ENCODE measurements at places on chromosomes 6 and 20.

GRCh38 chr6:6085928-6086668 is 79.4 kb upstream of the NRN1 start:
- no peak for DNase-seq

DNA sequence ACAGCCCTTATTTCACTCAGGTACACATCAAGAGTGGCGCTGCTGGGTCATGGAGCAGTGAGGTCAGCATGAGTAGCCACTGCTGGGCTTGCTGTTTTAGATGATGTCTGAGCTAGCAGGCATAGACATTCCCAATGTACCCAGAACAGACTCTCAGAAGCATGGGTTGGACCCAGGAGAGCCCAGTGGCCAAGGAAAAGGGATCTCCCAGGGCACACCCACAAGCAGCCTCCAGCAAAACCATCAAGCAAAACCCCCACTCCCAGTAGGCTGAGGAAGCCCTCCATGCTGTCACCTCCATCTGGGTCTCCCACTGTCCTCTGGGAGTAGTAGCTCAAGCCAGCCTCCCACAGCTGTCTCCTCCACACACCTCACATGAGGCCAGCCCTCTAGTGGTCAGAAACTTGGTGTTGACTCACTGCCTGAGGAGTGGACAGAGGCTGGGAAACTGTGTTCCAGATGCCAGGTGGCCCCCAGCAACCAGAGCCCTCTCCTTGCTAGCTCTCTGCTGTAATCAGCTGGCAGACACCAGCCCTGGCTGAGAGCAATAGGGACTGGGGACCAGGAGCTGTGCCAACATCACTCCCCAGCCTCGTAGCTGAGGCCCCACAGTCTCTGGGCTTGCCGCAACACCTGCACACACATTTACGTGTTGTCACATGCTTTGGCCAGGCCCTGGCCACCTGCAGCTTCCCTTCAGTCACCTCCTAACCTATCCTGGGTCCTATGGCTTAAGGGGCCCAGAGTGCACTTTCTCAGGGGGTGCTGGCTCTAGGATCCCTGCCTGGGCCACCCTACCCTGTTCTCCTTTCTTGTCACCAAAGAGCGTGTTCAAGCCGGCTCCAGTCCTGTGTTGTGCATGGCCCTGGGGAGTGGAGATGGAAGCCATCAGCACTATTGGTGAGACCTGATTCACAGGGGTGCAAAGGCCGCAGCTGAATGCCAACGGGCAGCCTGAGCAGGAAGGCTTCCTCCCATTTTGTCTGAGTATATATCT is 1.9 kb upstream of the AP5S1 start:
- no peak for DNase-seq

- no peak for DNase-seq
These were observed 5.0 kb upstream of the HSPA12B start for GRCh38 chr20:3727401-3728021.

GRCh38 chr6:34657037-34657306 is 39.6 kb downstream of the ILRUN start:
- DNase-seq: no peak

DNA sequence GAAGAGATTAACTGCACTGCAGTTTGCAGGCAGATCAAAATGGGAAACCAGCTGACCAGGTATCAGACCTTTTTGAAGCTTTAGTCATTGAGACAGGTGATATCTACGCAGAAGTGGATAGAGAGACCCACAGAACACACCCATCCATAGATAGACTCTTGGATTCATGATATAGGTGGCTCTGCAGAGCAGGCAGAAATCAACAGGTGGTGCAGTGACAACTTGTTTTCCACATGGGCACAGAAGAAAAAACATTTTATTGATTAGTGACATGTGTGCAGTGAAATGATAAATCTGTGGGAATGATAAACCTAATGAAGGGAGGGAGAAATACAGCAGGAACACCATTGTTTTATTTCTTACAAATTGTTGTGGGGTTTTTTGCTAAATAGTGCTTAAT is 45.2 kb downstream of the NUDT3 start:
- DNase-seq: no peak

DNA sequence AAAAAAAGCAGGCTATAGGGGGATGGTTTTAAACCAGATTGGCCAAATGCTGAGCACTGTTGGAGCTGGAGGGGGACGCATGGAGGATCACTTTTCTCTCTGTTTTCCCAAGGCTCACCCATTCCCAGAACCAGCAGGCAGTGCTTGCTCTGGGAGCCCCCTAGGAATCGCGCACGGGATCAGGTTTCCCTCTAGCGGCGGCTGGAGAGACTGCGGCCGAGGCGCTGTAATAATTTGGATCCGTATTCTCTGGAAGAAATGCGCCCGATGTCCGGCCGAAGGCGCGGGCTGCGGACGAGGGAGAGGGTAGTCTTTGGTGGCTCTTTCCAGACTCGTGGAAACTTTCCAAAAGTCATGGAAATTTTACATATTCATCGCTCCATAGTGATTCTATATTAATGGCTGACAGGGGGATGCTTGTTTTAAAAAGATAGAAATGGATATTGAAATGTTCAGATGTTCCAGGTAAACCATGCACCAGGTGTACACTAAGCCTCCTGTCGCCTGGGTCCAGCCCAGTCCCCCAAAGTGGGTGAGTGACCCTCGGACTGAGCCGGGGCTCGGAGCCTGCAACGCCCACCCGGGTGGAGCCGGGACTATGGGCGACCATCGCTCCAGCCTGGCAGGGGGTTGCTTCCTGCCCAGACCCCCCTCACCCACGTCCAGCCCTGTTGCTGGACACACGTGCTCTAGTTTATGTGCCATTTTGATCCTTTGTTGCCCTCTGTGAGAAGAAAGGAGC is 78.7 kb upstream of the PHACTR3 start:
- DNase-seq: peak; percentile 84

DNA sequence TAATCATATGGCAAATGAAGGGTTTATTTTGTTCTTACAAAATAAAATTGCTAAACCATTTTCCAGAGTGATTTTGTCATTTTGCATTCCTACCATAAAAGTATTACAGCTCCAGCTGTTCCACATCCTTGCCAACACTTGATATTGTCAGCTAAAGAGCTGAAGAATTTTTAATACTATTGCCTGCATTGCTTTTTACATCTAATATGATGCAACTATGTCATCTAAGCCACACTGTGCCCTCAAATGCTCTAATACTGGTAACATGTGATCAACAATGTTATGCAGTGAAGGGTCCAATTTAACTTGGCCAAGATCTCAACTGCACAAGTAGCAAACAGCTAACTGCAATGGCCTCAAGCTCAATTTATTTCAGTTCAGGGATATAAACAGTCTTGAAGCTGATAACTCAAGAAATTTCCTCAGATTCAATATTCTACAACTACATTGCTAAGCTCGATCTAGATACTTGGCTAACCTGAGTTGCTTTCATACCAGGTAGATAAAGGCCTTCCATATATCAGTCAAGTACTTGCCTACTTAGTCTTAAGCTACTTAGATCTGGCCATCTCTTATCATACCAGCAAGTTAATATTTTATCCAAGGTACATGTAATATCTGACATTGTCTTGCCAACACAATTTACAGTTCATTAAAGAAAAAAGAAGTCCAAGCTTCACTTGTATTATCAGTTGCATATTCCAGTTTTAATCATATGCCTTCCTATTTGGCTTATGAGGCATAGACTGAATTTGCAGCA is 17.0 kb downstream of the AKIRIN2 start:
- no peak for DNase-seq

DNA sequence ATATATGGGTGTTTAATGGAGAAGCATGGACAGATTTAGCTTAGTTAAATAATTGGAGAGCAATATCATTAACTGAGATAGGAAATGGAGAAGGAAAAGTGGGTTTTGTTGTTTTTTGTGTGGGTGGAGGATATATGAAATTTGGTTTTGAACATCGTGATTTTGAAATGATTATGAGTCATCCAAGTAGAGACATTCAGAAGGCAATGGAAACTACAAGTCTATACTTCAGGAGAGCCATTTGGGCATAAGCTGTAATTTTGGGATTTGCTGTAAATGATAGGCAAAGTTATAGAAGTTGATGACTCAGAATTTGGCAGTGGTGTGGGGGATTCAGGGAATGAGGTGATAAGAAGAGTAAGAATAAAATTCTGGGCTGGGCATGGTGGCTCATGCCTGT is 27.4 kb upstream of the FAM135A start:
- DNase-seq: no peak

DNA sequence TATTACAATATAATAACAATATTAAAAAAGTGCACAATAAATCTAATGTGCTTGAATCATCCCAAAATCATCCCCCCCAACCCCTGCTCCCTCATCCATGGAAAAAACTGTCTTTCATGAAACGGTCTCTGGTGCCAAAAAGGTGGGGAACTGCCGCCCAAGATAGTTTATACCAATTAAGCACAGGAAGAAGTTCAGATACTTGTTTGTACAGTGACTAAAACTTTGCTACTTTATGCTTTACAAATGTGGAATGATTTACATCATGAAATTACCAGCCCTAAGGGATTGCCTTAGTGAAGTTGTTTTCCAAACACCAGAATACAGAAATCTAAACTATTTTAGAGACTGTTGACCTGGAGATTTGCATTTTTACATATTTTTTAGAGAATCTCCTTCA is 175.6 kb downstream of the TRIM27 start:
- no peak for DNase-seq

GRCh38 chr6:75101896-75102295 is 104.0 kb downstream of the COL12A1 start:
- DNase-seq: no peak

DNA sequence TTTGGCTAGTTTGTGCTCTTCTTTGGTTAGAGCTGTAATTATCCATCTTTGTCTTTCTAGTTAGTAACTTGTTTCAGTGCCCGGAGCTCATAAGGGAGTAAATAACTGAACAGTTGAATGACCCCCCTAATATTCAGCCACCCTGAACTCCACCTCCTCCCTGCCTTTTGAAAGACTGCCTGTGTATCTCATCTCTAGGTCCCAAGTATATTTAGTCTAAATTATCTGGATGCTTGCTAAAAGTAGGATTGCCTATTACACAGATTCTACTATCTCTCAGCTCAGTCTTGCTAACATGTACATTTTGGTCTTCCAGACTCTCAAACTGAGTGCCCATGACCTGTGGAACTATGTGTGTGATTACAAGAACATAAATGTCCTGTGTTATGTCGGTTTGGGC is 145.9 kb downstream of the GJA1 start:
- DNase-seq: no peak

- DNase-seq: no peak
These were observed 88.4 kb downstream of the RTN4IP1 start for GRCh38 chr6:106540907-106541306.

DNA sequence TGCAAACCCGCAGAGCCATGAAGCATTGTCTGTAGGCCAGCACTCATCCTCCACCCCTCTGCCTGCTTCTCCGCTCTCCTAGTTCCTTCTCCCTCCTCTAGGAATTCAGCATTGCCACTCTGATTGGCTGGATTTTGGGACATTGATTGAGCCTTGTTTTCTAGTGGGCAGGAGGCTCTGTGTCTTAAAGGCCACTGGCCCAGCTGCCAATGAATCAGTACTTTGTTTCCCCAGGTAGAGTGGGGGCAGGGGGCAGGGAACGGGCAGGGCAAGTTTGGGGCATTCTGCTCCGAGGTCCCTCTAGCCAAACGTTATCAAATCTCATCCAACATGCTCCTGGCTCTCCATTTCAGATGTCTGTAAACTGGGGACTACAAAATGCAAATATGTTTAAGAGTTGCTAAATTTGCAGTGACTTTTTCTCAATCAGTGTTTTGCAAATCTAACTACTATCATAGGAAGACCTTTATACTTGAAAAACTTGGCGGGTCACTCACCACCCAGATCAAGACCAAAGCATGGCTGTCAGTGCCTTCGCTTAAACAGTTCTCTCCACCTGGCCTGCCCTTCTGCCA is 10.4 kb upstream of the BPI start:
- DNase-seq: no peak

DNA sequence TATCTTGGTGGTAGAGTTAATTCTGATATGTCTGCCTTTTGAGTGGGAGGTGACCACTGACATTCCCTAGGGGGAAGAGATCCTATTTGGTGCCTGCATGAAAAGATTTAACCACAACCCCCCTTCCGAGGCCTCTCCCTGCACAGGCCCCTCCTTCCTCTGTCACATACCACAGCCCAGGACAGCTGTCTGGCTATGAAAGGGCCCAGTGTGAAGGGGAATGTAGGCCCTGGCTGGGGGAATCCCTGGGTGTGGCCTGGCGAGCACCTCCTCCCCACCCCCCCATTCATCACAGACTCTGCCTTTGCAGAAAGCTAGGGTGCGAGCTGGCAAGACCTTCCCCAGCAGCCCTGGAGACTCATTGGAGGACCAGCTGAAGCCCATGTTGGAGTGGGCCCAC is 27.4 kb upstream of the MAPRE1 start:
- DNase-seq: peak; percentile 61

GRCh38 chr6:3389390-3390167 is 67.3 kb downstream of the SLC22A23 start:
- DNase-seq: no peak

GRCh38 chr6:36319436-36319762 is 17.3 kb downstream of the BNIP5 start:
- DNase-seq: no peak

GRCh38 chr6:88629838-88630494 is 333.5 kb downstream of the RNGTT start:
- DNase-seq: no peak

DNA sequence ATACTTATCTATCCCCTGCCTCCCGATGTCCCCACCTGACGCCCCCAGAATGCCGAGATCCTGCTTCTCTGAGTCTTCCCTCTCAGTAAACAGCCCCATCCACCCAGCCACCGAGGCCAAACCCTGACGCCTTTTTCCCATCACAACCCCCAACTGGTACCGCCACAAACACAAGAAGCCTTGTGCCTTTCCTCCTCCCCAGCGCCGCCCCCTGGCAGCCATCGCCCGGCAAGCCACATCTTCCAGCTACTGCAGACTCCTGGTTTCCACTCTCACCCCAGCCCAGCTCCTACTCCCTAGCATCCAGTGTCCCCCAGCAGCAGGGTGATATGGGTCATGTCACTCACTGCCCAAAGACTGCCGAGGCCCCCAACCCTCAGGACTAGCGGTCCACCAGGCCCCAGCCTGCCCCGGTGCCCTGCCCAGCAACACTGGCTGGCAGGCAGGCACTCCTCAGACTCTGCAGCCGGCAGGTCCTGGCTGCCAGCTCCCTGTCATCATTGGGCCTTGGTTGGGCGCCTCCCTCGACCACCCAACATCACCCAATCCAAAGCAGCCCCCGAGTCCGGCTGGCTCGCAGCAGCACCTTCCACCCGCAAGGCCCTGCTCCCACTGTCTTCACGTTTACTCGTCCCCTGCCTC is 11.2 kb downstream of the TCFL5 start:
- no peak for DNase-seq

- no peak for DNase-seq
These were observed 233.6 kb upstream of the BMP2 start for GRCh38 chr20:6533761-6534479.

DNA sequence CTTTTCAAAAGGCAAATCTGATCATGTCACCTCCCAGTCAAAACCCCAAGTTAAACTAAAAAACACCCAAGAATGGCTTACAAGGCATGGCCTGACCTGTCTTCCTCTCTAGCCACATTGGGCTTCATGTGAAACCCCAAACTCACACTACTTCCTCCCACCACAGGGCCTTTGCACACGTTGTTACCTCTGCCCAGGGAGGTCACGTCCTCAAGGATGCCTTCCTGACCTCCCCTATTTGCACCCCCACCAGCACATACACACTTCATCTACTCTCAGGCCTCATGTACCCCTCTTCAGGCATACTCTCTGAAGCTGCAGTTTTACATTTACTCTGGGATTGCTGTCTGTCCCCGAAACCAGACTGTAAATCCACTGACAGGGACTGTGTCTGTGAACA is 6.1 kb downstream of the EZR start:
- no peak for DNase-seq

GRCh38 chr6:143591441-143591840 is 79.9 kb upstream of the FUCA2 start:
- no peak for DNase-seq
